ENCODE measurements at places on chromosomes 16 and 17. TPM values are rescaled to one million over a fixed set of nuclear protein-coding genes. Genes with fewer than 3 reads are reported as not detected.

The MPV17L gene
- 35.3 TPM for total RNA-seq

The SRSF1 gene
- 139 TPM for total RNA-seq

The OTOA gene
- 0.26 TPM for total RNA-seq

The ZNF500 gene
- total RNA-seq = 7.5 TPM

The KCTD5 gene
- 7.3 TPM for total RNA-seq

The PDILT gene
- total RNA-seq = not detected

The ELOB gene
- 186 TPM for total RNA-seq

The CACNB1 gene
- 2.3 TPM for total RNA-seq

The GPRC5B gene
- total RNA-seq = 31.6 TPM

The HAS3 gene
- total RNA-seq = 0.99 TPM

The SPN gene
- total RNA-seq = 2.0 TPM

The ORAI3 gene
- total RNA-seq = 7.9 TPM

The GLTPD2 gene
- total RNA-seq = not detected

The KCNG4 gene
- total RNA-seq = not detected

The KRT33A gene
- not detected for total RNA-seq

The TBC1D3G gene
- total RNA-seq = not detected

The ITGAL gene
- total RNA-seq = 9.2 TPM

The SDR42E2 gene
- total RNA-seq = 0.66 TPM

The KIAA0513 gene
- total RNA-seq = 23.1 TPM

The KRT39 gene
- not detected for total RNA-seq

The NPIPA3 gene
- not detected for total RNA-seq

The PIK3R5 gene
- total RNA-seq = 4.7 TPM

The YWHAE gene
- 301 TPM for total RNA-seq

All from body of pancreas (tissue), 4 donors.